ENCODE measurements at places on chromosomes 16 and 17.

GRCh38 chr16:74758801-74759200, 15.8 kb downstream of the FA2H start:
- peak; percentile 37 for DNase-seq

- no peak for DNase-seq
Observed at GRCh38 chr17:82705756-82706155, 7.3 kb upstream of the RAB40B start.

DNA sequence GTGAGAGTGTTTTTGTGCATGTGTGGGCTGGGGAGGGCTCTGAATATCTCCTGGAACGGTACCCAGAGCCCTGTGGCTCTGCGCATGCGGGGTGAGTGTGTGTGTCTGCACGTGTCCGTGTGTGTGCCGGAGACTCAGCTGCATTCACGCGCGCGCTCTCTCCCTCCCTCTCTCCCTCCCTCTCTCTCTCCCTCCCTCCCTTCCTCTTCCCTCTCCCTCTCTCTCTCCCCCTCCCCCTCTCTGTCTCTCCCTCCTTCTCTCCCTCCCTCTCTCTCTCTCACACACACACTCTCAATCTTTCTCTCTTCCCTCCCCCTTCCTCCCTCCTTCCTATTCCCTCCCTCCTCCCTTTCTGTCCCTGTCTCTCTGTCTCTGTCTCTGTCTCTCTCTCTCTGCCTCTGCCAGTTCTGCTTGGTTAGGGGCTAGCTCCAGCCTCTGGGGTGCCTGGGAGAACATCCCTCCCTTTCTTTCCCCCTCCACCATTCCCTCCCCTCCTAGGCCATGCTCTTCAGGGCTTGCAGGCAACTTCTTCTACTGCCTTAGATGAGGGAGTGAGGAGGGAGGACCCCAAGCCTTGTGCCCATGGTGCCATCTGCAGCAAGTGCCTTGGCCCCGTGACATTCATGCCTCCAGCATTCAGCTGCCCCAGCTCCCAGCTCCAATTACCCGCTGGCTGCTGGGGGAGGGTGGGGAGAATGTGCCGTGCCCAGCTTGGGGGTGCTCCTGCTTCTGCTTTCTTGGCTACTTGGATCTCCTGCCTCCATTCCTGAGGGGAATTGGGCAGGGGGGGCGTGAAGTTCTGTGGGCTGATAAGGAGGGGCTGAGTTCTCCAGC, 6.4 kb downstream of the THRA start:
- DNase-seq, result no peak

- DNase-seq, result no peak
Observed at GRCh38 chr17:33381201-33381600, 88.1 kb upstream of the ASIC2 start.

DNA sequence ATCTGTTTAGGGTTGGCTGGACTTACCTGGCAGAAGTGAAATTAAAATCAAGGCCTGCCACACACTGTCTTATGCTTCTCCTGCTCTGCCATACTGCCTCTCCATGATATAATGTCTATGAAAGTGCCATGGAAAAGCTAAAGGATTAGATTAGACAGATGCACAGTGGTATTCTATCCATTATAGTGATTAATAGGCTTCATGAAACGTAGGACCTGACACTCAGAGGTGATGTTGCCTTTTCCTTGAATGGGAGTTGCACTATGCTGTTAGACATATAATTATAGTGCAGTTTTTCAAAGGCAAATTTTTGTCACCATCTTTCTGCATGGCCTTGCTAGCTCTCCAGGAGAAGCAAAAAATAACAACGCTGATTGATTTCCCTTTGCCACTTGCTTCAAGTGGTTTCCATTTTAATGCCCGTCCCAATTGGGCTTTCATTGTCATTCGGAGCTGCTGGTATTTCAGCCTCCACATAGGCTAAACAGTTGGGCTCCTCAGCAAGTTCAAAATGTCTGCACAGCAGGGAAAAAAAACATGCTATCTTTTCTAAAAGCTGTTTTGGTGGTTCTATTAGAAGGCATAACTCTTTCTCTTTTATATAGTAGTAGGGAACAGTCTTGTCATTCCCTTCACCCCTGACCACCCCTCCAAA, 502.8 kb upstream of the GOT2 start:
- no peak for DNase-seq

- DNase-seq, result no peak
Observed at GRCh38 chr17:51618476-51618875, 358.1 kb downstream of the UTP18 start.

GRCh38 chr17:45222996-45223538, 1.4 kb downstream of the FMNL1 start:
- DNase-seq, result no peak

DNA sequence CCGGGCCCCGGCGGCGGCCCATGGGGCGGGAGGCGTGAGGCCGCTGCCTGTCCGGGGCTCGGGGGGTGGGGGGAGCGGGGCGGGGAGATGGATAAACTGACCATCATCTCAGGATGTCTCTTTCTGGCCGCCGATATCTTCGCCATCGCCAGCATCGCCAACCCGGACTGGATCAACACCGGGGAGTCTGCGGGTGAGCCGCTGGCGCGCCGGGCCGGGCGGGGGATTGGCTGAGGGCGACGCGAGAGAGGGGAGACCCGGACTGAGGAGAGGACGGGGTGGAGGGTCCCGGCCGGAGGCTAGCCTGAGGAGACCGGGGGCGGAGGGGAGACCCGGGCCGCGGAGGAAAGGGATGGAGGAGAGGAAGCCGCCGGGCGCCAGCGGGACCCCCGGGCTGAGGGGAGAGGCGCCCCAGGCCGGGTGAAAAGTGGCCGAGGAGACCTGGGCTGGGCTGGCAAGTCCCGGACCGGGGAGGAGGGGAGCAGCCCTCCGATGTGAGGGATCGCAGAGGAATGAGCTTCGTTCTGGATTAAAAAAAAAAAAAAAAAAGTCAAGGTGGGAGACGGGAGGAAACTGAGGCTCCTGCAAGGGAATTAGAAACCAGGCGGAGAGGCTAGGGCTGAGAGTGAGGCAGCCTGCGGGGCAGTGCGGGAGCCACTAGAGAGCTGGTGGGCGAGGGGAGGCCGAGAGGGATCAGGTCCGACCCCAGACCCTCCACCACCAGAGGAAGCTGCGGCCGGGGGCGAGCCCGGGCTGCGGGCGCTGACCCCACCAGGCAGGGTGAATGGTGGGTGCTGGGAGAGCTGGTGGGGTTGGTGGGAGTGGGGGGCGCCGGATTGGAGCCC, 526 bp downstream of the MOSMO start:
- DNase-seq, result no peak

DNA sequence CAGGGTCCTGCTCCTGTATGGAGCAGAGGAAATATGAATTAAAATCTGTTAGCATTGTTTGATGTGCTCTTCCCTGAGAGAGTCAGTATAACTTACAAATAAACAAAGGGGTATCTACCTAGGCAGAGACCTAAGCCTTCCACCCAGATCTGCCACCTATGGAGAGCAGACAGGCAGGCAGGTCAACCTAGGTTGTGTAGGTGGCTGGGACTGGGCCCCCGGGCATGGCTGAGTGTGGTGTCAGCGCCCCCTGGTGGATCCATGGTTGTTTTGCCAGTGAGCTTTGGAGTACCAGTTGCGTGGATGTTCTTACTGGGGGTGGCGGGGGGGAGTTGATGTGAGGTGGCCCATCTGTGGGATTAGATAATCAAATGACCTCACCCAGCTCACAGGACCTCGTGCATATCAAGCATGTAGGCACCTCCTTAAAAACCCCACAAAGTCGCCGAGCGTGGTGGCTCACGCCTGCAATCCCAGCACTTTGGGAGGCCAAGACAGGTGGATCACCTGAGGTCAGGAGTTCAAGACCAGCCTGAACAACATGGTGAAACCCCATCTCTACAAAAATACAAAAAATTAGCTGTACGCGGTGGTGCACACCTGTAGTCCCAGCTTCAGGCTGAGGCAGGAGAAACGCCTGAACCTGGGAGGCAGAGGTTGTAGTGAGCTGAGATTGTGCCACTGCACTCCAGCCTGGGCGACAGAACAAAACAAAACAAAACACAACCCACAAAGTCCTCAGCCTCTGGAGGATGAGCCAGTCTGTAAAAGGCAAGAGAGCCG, 17.6 kb downstream of the DUS2 start:
- no peak for DNase-seq

GRCh38 chr16:54027995-54028394, 258.6 kb downstream of the IRX3 start:
- no peak for DNase-seq

GRCh38 chr16:51376080-51376479, 225.0 kb upstream of the SALL1 start:
- DNase-seq, result no peak

GRCh38 chr17:9645851-9646545, 681 bp downstream of the USP43 start:
- DNase-seq, result no peak

All from mesenteric fat pad (tissue), 1 donor.